ENCODE measurements at places on chromosomes 16 and 17. TPM values are rescaled to one million over a fixed set of nuclear protein-coding genes. Genes with fewer than 3 reads are reported as not detected.

Gene KRT32
- not detected for total RNA-seq

Gene PIK3R6
- 1.2 TPM for total RNA-seq

Gene UTS2R
- not detected for total RNA-seq

Gene PRPSAP2
- total RNA-seq = 100 TPM

Gene FNDC8
- not detected for total RNA-seq

Gene ZFP3
- 7.9 TPM for total RNA-seq

Gene MNT
- 10.6 TPM for total RNA-seq

Gene BAIAP3
- total RNA-seq = 10.3 TPM

Gene IRF8
- total RNA-seq = 1.7 TPM

Gene LLGL2
- total RNA-seq = 0.74 TPM

Gene HOXB4
- total RNA-seq = not detected

Gene CD300LB
- total RNA-seq = under 0.01 TPM

Gene XYLT1
- total RNA-seq = 24.1 TPM

Gene TBC1D3I
- total RNA-seq = 0.49 TPM

Gene CFAP119
- 1.7 TPM for total RNA-seq

Gene GJD3
- total RNA-seq = not detected

Gene NUDT21
- total RNA-seq = 175 TPM

Gene HP
- 0.74 TPM for total RNA-seq

Gene TP53TG3B
- not detected for total RNA-seq

Gene LGALS9B
- not detected for total RNA-seq

Gene CIITA
- total RNA-seq = 0.25 TPM

Gene HS3ST3A1
- total RNA-seq = 0.74 TPM

Gene CD300E
- total RNA-seq = under 0.01 TPM

Gene CCL8
- 0.25 TPM for total RNA-seq

Gene HOXB6
- not detected for total RNA-seq

Gene SPATA32
- not detected for total RNA-seq

Gene KRTAP4-11
- not detected for total RNA-seq

Gene KRTAP9-4
- total RNA-seq = not detected

Gene C17orf100
- 3.2 TPM for total RNA-seq

Gene SCIMP
- 0.25 TPM for total RNA-seq

Gene DNAH17
- under 0.01 TPM for total RNA-seq

Gene SLC2A4
- 0.25 TPM for total RNA-seq

Gene MYOCD
- 0.25 TPM for total RNA-seq

Gene CA5A
- not detected for total RNA-seq

Gene MCRIP1
- 59.3 TPM for total RNA-seq

Gene OGFOD3
- total RNA-seq = 10.1 TPM
